ENCODE measurements at places on chromosomes 2 and 18. TPM values are rescaled to one million over a fixed set of nuclear protein-coding genes. Genes with fewer than 3 reads are reported as not detected.
A peak's percentile ranks its signal among the peaks of the same experiment; 100 is the strongest.

RPRM gene
- not detected for polyA plus RNA-seq

RUFY4 gene
- polyA plus RNA-seq = not detected

DNA sequence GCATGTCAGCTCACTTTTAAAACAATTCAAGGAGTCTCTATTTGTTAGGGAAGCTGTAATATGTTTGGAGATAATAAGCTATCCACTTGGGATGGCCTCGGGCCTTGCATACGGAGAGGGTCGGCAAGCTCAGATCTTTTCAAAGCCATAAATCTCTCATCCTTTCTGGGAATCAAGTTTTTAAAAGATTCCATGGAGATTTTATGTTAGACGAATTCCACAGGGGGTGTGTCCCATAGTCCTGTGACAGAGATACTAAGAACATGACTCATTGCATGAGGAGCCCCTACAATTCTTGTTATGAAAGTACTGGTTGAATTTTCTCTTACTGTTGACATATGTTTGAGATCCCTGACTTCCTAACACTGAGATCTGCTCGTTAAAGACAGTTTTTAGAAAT lies 108.7 kb downstream of the FEZ2 start:
- DNase-seq = no peak

DNA sequence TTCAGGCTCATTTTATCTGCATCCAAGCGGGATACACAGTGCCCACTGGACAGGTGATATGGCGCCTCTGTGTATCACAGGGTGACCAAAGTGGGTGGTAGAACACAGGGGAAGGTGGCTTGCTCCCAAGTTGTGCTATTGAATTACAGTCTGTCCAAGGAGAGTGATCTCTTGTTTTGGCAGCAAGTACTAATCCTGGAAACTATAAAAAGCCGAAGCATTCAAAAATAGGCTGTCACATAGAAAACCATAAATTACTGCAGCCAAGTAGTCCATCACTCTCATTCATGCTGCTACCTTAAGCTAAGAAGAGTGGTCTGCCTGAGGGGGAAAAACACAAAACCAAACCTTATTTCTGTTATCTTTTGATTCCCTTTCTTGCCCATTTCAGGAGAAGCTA lies 237.1 kb upstream of the POU3F3 start:
- DNase-seq = no peak

TRIP12 gene
- 20.0 TPM for polyA plus RNA-seq

- no peak for DNase-seq
These were observed 461.4 kb downstream of the GALR1 start for GRCh38 chr18:77711096-77711495.

DNA sequence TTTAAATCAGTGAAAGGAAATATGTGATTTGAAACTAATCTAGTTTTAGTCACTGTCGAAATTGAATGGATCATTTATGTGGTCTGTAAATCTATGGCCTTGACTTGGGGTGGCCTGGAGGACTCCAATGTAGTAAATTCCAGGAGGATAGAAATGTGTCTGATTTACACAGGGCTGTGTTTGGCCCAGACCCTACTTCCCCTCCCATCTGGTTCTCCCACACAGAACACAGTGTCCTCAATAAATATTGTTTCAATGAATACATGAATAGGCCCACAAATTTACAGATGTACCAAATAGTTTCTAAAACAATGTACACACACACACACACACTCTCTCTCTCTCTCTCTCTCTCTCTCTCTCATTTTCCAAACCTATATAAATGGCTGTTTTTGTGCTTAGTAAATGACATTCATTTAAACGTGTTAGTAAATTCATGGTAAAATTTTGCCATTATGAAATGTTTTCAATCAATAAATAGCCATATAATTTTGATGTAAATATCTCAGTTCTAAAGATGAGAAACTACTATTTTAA lies 1.9 kb downstream of the CCDC68 start:
- DNase-seq = no peak

GRCh38 chr2:42743659-42743990 lies 20.3 kb downstream of the OXER1 start:
- no peak for DNase-seq

DNA sequence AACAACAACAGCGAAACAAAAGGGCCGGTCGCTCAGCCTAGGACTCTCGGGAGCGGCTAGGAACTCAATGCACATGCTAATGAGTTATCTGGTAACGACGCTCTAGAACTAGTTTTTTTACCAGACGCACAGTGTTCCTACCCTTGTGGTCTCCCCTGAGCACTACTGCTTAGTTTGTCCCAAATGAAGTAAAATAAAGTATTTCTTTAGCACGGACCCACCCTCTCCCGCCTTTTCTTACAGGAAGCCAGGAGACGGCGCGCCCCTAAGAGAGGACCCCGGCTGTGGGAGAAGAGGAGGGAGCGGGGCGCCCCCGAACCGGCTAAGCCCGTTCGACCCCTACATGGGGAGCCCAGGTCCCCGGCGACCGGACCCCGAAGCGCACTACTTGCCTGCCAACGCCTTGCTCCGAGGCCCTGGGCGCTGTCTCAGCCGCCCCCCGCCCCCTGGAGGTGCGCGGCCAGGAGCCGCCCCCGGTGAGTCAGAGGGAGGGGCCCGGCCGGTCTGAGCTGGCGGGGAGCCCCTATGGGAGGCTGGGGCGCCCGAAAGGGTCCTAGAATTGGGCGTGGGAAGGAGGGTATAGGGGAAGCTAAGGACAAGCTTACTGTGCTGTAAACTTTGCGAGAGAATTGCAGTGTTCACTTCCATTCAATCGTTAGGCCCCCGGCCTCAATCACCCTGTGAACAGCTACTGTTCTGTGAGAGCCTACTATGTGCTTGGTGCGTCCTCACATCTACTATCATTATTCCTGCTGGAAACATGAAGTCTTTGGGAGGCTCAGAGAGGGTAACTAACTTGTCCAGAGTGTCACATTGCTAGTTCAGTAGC lies 3.6 kb upstream of the CAPG start:
- peak; percentile 56 for DNase-seq

DNA sequence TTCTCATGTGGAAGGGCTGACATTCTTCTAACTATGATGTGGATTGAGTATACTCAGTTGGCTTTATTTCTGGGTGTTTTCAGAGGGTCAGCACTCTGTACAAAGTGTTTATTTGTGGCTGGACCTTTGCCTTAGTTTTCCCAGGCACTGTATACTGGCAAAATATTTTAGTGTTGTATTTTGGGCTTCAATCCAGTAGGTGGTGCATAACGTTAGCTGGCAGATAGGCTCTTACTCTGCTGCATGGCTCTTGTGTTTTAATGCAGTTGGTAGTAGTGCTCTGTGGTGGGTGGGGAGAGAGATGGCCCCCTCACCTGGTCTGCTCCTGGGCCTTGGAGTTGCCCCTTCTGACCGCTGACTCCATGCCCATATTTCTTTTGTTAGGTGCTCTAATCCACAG lies 75.6 kb upstream of the REG3A start:
- no peak for DNase-seq

- DNase-seq = no peak
These were observed 122.1 kb upstream of the SALL3 start for GRCh38 chr18:78857314-78858150.

HIBCH gene
- polyA plus RNA-seq = 22.5 TPM

DNA sequence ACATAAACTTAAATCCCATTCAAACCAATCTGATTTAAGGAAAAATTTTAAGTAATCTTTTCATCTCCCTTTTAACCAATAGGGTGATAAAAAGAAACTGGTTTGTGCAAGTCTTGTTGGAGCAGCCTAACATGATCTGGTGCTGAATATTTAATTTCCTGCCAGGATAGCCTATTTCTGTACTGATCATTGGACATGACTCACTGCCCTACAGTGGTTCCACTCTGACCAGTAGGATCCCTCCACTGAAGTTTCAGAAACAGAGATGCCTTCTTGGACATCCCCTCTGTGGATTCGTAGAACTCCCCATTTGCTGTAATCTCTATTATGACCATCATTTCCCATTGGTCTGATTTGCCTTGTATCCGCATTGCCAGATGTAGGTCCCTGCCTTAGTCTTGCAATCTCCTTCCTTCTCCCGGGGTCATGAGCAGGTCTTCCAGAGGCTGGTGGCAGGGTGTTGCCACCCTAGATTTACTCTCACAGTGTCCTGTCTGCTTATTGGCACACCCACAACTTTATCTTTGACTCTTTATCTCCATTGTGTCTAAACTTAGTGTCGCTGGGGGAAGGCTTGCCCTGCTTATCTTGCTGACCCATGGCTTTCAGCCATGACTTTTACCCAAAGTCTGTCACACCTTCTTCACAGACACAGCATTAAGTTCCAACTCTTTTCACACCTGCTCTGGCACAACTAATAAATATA lies 12.3 kb upstream of the SETBP1 start:
- DNase-seq = no peak

CSRNP3 gene
- not detected for polyA plus RNA-seq

IRS1 gene
- 2.7 TPM for polyA plus RNA-seq

DNA sequence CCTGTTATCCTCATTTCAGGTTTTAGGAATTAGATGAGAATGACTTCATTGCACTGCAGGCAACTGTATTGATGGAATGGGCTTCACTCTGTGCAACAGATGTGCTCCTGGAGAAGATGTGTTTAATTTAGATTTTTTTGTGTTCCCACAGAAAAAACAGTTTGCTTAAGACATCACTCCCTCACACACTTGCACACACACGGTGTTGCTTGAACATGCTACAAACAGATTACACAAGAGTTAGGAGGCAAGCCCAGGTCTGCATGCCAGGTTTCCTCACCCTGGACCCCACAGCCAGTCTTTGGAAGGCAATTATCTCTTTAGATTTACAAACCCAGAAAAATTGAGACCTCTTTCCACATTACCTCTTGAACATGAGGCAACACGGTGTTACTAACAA lies 93.7 kb upstream of the KLHL29 start:
- DNase-seq = no peak

OTX1 gene
- not detected for polyA plus RNA-seq

DNA sequence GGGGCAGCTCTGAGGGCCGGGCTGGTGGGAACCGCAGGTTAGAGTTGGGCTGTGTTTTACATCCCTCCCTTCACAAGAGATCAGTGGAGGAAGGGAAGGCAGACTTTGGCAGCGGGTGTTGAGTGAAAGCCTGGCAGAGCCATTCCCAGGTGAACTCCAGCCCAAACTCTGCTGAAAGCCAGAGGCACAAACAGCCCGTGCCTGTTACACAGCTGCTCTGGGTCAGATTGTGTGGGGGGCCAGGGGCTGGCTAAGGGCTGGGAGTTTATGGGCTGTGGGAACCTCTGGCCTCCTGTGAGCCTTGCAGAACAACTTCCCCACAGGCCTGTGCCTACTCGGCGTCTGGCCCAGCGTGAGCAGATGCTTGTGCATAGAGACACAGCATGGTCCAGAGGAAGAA lies 286.8 kb downstream of the CLIP4 start:
- no peak for DNase-seq

DNA sequence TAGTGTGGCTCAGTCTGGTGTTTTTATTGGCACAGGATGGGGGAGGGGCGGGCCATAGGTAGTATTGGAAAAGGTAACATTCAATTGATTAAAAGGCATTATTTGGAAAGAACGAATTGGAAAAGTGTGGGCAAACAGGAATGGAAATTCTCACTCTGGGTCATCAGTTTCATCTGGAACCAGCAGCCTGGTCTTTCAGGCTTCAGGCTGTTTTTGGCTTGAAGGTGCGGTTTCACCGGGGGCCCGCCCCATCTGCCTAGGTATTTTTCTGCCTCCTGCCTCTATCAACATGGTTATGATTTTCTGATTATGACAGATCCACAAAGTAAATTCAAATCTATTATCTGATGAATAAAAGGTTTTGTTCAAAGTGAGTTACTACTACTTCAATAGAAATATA lies 59.5 kb upstream of the CD28 start:
- DNase-seq = no peak

DNA sequence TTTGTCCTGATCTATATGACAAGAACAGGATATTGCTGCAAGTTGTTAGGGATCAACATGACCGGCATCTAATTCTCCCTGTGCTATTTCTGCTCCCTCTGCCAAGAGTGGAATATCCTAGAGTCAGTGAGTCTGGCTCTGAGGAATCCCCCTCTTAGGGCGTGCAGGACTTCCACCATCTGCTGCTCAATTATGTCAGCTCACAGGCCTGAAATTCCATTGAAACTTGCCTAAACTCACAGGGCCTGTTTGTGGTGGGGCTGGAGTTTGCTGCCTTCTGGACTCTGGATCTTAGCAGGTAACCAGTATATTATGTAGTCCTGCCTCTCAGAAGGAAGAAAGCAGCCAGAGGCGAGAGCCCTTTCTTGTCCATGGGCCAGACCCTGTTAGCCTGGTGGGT lies 323.0 kb downstream of the TSN start:
- no peak for DNase-seq
